ENCODE measurements at places on chromosomes 2 and 18.

DNA sequence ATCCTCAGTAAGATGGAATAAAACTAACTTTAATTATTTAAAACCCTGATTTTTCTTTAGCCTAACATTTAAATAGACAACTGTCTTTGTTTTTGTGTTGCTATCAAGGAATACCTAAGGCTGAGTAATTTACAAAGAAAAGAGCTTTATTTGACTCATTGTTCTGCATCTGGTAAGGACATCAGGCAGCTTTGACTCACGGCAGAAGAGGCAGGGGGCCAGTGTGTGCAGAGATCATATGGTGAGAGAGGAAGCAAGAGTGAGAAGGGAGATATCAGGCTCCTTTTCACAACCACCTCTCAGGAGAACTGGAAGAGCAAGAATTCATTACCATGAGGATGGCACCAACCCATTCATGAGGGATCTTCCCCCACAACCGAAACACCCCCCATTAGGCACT, 64.6 kb upstream of the TFPI start:
- DNase-seq: no peak

- no peak for DNase-seq
These were observed 1.1 kb upstream of the NAPG start for GRCh38 chr18:10524507-10525370.

- no peak for DNase-seq
These were observed 130.2 kb downstream of the DTNA start for GRCh38 chr18:34840256-34840826.

DNA sequence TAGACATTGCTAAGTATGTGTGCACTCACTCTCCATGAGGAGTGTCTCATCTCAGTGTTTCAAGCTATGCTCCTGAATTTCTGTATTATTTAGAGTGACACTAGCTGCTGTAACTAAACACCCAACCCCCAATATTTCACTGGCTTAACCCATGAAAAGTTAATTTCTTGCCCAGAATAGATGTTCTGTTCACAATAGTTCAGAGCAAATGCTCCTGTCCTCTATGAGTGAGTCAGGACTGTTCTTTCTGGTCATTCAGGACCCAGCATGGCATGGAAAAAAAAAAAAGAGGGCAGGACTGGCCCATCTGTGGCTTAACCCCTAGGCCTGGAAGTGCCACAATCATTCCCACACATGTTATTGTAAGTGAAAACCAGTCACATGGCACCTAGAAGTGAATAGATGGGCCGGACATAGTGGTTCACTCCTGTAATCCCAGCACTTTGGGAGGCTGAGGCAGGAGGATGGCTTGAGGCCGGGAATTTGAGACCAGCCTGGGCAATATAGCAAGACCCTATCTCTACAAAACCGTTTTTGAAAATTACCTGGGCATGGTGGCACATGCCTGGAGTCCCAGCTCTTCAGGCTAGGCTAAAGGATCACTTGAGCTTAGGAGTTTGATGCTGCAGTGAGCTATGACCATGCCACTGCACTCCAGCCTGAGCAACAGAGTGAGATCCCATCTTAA, 663.6 kb downstream of the IRS1 start:
- DNase-seq: no peak

DNA sequence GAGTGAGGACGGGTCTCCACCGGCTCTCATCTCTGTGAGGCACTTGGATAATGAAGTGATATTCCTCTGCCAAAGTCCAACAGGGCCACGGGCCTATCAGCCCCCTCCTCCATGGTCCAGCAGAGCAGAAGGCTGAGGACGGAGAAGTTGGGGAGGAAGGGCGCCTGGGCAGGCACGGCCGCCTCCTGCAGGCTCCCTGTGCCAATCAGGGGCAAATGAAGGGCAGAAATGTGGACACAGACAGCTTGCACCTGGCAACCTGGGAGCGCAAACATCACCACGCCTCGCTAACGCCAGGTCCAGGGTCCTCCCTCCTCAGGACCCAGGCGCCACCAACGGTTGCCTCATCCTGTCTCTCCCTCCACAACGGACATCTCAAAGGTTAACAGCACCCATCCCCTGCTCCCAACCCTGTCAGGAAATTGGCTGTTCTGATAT, 24.3 kb downstream of the SMAD7 start:
- DNase-seq: no peak

DNA sequence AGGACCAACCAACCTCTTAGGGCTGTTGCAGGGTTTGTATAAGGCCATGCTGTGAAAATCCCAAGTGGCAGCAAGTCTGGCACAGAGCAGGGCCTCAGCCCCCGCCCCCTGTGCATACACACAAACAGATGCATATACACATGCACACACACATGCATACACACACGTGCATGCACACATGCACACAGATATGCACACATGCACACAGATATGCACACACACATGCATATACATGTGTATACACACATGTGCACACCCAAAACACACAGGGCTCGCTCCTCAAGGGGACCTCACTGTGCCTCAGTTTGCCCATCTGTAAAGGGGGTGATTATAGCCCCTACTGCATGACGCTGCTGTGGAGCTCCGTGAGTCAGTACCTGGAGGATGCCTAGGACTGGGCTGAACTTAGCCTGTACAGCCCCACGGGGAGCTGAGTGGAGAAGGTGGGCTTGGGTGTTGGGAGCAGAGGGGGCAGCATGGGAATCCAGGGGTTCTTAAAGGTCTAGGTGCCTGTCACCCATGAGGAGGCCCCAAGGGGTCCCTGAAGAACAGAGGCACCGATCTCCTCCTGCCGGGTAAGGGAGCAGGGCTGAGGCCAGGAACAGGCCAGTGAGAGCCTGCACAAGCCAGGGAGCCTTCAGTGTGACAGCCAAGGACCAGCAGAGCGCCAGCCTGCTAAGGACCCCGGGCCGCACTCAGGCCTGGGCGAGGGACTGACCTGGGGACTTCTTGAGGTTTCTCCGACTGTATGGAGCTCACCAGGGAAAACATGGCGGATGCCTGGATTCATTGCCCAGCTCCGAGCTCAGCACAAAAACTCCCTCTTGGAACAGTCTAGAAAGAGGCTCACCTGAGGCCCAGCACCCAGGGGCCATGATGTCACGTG, 24.0 kb upstream of the ALPI start:
- no peak for DNase-seq

- DNase-seq: no peak
These were observed 27.8 kb downstream of the KLHL23 start for GRCh38 chr2:169761251-169761969.

- DNase-seq: no peak
These were observed 35.5 kb upstream of the PTMA start for GRCh38 chr2:231672617-231673347.

GRCh38 chr18:47683774-47684173, 246.7 kb downstream of the SMAD2 start:
- DNase-seq: no peak

- no peak for DNase-seq
These were observed 11.3 kb upstream of the BZW1 start for GRCh38 chr2:200800458-200800857.

GRCh38 chr2:211203986-211204385, 647.6 kb downstream of the CPS1 start:
- DNase-seq: no peak

GRCh38 chr2:109133746-109134145, 4.7 kb downstream of the SH3RF3 start:
- no peak for DNase-seq

GRCh38 chr2:44137872-44138551, 30.7 kb upstream of the PPM1B start:
- no peak for DNase-seq

DNA sequence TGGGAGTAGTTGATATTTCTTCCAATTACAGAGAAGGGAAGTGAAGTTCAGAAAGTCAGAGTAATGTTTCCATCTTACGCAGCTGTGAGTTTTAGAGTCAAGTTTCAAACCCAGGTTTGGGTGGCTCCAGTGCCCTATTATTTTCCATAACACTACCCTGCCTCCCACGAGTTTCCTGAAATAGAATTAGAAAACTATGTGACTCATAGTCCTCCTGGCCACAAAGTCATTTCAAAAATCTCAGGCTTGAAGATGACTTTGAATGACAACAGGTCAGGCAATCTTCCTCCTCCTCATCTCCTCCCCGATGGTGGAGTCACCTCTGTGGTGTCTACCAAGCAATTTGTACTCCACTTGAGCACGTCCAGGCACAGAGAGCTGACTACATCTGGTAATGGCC, 212.3 kb upstream of the TRIB2 start:
- DNase-seq: peak; percentile 54

DNA sequence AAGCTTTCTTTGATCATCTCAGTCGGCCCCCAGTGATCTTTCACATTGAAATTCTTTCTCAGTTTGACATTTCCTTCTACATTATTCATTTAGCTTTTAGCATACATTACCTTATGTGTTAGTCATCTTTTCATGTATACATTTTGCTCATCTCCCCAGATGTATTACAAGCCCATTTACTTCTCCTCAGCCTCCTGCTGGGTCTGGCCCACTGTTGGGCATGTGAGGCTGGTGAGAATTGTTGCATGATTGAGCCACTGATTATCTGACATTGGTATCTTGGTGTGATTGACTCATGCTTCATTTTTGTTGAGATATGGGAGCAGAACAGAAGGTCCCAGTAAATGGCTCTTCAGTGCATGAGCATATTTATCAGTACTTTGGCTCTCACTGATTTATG, 300.1 kb upstream of the DDX18 start:
- no peak for DNase-seq

DNA sequence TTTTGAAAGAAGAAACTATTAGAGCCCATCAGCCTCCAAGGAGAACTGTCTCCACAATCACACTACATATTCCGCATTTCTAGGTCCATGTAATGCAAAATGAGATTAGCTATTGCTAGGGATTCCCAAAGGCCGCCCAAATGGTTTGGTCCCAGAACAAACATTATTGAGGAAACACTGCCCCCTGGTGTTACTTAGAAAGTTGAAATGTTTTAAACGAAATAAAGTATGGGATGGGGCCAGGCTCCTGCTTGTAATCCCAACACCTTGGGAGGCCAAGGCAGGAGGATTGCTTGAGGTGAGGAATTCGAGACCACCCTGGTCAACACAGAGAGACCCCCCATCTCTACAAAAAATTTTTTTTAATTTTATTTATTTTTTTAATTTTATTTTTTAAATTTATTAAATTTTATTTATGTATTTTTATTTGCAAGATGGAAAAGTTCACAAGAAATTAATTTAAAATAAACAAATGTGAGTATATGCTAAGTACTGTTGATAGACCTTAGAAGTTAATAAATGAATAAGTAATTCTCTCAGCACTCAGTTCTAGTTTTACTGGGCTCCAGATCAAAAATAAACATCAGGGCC, 5.5 kb downstream of the NHEJ1 start:
- peak; percentile 46 for DNase-seq

DNA sequence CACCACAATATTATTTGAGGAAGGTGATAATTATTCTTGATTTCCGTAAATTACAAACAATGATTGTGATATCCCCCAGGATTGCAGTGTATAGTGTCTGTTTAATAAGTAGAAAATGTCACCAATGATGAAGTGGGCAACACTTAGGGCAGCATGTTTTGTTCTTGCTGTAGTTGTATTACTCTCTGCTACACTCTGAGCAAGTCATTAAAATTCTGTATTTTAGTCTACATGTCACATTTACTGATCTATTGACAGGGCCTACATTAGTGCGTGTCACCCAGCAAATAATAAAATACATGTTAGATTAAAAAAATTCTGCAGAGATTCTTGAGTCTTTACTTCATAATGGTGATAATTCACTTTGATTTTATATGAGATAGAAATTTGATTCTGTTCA, 247.6 kb downstream of the TMX3 start:
- no peak for DNase-seq

DNA sequence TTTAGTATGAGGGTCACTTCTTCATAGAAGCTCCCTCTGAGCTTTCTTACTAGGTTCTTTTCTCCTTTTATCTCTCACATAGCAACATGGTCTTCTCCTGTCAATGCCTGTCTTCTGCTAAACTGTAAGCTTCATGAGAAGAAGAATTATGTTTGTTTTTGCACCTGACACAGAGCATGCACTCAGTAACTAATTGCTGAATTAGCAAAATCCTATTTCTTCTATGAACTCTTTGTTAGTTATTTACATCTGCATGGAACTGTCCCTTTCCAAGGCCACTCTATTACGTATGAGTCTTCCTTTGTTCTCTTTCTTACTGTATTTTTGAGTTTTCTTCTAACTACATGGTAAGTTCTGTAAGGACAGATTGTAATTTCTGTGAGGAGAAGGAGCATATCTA, 63.4 kb downstream of the THSD7B start:
- no peak for DNase-seq

DNA sequence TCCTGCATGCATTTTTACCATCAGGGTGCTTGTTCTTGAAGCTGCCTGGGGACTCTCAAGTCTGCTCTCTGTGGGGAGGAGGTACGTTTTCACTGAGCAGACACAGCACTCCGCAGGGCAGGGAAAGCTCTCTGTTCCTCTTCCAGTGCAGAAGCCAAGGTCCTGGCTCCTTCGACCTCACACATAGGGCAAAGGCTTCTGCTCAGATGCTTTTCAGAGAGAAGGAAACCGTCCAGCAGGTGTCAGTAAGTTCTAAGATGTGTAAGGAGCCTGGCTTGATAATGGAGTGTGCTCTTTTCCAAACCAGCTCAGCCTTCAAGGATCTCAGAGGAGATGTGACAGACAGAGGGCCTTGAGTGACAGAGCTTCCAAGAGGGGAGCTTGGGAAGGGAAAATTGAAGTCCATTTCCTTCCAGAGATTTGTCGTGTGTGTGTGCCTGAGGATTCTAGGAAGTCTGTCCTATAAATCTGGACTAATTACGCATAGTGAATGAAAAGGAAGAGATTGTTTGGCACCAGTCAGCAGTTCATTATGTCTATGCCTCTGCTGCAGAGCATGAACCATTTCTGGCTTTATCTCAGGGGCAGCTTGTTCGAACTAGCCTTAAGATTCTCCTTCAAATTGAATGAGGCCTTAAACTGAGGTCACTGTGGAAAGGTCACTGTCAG, 67.3 kb upstream of the UPP2 start:
- DNase-seq: no peak

GRCh38 chr18:53796040-53796729, 428.3 kb downstream of the MBD2 start:
- no peak for DNase-seq

- no peak for DNase-seq
These were observed 84.5 kb downstream of the STRN start for GRCh38 chr2:36881816-36882215.
